Smooth muscle cell of trachea (primary cell): ENCODE measurements at places on chromosomes 3 and 15. TPM values are rescaled to one million over a fixed set of nuclear protein-coding genes. Genes with fewer than 3 reads are reported as not detected.

CHRM5 gene
- total RNA-seq = under 0.01 and 0.15 TPM in 2 replicates

QARS1 gene
- total RNA-seq = 319 and 442 TPM in 2 replicates

TEX9 gene
- total RNA-seq = 5.5 and 7.3 TPM in 2 replicates

LYSMD4 gene
- 11.4 and 14.8 TPM in 2 replicates for total RNA-seq

SOX2 gene
- 0.15 TPM in 1 of 2 replicates, not detected in the other for total RNA-seq

ENTPD3 gene
- 0.17 TPM in 1 of 2 replicates, not detected in the other for total RNA-seq

PROS1 gene
- total RNA-seq = 22.5 and 25.2 TPM in 2 replicates

FSIP1 gene
- 1.6 and 2.6 TPM in 2 replicates for total RNA-seq

SCAANT1 gene
- total RNA-seq = not detected in 2 replicates

TF gene
- total RNA-seq = 0.17 TPM in 1 of 2 replicates, not detected in the other

ERC2 gene
- total RNA-seq = under 0.01 and 0.44 TPM in 2 replicates

NMNAT3 gene
- total RNA-seq = 0.73 and 0.83 TPM in 2 replicates

STT3B gene
- total RNA-seq = 196 and 266 TPM in 2 replicates

CLDND1 gene
- total RNA-seq = 64.7 and 70.0 TPM in 2 replicates

CHRFAM7A gene
- under 0.01 and 0.17 TPM in 2 replicates for total RNA-seq

GPR62 gene
- under 0.01 TPM in 1 of 2 replicates, not detected in the other for total RNA-seq

AADAC gene
- 0.33 TPM in 1 of 2 replicates, not detected in the other for total RNA-seq

VEPH1 gene
- 63.0 and 91.0 TPM in 2 replicates for total RNA-seq

TRMT10C gene
- 21.3 and 34.8 TPM in 2 replicates for total RNA-seq

MYO1E gene
- total RNA-seq = 82.2 and 107 TPM in 2 replicates

TPRG1 gene
- 0.15 and 0.17 TPM in 2 replicates for total RNA-seq

CPLX3 gene
- total RNA-seq = not detected in 2 replicates

KLHL40 gene
- not detected in 2 replicates for total RNA-seq

CNTN3 gene
- total RNA-seq = 1.7 and 3.0 TPM in 2 replicates

EDC3 gene
- 12.8 and 15.5 TPM in 2 replicates for total RNA-seq

SERPINI2 gene
- total RNA-seq = not detected in 2 replicates

ST3GAL6 gene
- 0.87 and 0.99 TPM in 2 replicates for total RNA-seq

CHRNB4 gene
- total RNA-seq = not detected in 2 replicates

IGSF11 gene
- 0.44 TPM in 1 of 2 replicates, not detected in the other for total RNA-seq

CFAP44 gene
- total RNA-seq = 3.1 and 5.5 TPM in 2 replicates

ARPP19 gene
- 76.3 and 107 TPM in 2 replicates for total RNA-seq

MUC13 gene
- not detected in 2 replicates for total RNA-seq

PHLDB2 gene
- 23.4 and 29.6 TPM in 2 replicates for total RNA-seq
